Effector memory CD8-positive, alpha-beta T cell (primary cell): ENCODE measurements at places on chromosomes 4 and X.
A peak's percentile ranks its signal among the peaks of the same experiment; 100 is the strongest.

DNA sequence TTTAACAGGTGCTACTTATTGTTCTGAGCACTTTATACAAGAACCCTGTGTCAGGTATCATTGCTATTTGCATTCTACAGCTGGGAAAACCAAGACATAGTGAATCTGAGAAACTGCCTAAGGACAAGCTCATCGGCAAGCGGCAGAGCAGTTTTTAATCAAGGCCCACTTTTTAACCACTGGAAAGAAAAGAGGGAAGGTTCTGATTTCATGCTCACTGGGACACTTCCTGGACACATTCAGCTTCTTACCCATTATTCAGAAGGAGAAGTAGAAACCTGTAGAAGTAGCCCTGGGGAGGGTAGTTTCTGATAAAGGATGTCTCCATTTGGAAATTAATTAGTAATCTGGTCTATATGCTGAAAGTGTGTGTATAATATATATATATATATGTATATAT lies 2.5 kb upstream of the LNX1 start:
- no peak for DNase-seq

- DNase-seq = no peak
Measured at GRCh38 chrX:48913605-48914366, 2.3 kb upstream of the SLC35A2 start.

- DNase-seq = no peak
Measured at GRCh38 chr4:19304028-19304427, 947.7 kb upstream of the SLIT2 start.

GRCh38 chr4:144634978-144635747 lies 10.8 kb upstream of the HHIP start:
- DNase-seq = no peak

DNA sequence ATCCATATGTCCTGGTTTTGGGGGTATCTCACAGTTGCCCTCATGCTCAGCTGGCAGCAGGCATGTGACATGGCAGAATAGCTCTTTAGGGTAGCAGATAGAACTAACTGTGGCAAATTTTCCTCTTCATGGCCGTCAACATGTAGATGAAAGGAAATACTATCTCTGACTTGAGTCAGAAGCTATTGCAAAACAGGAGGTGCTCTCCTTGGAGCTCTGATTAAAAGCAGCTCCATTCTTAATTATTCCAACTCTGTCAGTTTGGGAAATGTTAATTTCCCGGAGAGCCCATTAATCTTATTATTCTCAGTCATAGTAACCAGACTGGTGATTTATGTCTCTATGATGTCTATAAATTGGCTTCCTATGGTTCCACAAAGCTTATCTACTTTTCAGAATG lies 18.2 kb downstream of the IL13RA1 start:
- no peak for DNase-seq

- DNase-seq = peak; percentile 88
Measured at GRCh38 chr4:1055721-1056590, 44.5 kb downstream of the FGFRL1 start.

DNA sequence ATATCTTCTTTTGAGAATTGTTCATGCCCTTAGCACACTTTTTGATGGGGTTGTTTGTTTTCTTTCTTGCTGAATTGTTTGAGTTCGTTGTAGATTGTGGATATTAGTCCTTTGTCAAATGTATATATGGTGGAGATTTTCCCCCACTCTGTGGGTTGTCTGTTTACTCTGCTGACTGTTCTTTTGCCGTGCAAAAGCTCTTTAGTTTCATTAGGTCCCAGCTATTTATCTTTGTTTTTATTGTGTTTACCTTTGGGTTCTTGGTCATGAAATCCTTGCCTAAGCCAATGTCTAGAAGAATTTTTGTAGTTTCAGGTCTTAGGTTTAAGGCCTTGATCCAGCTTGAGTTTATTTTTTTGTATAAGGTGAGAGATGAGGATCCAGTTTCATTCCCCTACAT lies 1372.6 kb upstream of the TENM3 start:
- DNase-seq = no peak

- DNase-seq = no peak
Measured at GRCh38 chrX:19876962-19877361, 10.4 kb downstream of the SH3KBP1 start.

DNA sequence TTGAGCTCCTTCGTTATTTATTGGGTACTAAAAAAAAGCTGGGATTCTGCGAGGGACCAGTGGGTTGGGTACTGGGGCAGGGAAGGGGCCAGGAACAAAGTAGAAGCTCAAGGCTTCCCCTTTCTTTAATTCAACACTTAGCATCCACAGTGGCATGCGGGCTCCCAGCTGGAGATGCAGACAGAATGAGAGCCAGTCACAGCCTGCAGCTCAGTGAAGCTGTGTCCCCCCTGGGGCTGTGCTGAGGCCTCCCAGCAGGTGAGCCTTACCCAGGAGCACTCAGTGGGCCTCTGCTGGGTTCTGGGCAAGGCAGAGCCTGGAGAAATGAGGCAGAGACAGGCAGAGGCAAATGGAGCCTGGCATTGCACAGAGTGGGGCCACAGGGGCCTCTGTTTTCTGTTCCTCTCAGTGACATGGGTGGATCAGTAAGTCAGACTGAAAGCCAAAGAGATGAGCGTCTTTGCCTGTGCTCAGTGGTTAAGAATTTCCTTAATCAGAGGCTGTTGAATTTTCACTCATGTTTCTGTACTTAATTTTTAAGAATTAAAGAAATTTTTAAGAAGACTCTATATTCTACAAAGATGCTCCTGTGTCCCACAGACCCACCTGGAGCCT lies 181.4 kb upstream of the RBPJ start:
- no peak for DNase-seq

DNA sequence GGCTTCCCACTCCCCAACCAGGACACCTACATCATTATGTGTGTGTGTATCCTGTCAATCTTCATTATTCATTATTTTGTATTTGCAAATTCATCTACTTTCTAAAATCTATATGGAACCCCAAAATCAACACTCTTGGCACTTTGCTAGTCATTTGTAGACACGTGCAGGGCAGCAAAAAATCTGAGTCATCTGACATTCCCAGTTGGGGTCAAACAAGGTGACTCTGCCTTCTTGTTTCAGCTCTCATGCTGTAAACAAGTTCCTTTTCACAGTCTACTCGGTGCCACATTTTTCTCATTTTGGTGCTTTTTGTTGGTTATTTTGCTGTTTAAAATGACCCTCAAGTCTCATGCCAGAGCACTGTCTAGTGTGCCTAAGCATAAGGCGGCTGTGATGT lies 5.9 kb downstream of the MRFAP1L1 start:
- no peak for DNase-seq

GRCh38 chr4:118953276-118953675 lies 64.6 kb downstream of the SYNPO2 start:
- no peak for DNase-seq

- DNase-seq = no peak
Measured at GRCh38 chr4:145045180-145045579, 52.8 kb downstream of the ANAPC10 start.

- no peak for DNase-seq
Measured at GRCh38 chrX:155966876-155967275, 30.6 kb upstream of the IL9R start.

- DNase-seq = no peak
Measured at GRCh38 chr4:53559021-53559620, 32.2 kb downstream of the LNX1 start.

GRCh38 chr4:477686-478085 lies 21.3 kb downstream of the ZNF721 start:
- no peak for DNase-seq

DNA sequence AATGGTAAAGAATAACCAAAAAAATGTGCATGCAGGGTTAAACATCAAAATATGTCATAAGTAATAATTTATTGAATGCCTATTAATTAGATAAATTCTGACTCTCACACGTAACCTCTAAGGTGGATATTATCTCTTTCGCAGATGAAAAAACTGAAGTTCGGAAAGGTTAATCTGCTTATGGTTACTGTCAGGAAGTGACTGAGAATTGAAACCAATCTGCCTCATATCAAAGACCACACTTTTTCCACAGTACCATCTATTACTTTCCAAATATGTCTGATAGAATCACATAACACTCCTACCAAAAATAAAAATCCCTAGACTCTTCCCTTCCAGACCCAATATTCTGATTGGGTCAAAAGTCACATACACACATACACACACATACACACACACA lies 6.2 kb downstream of the CHIC2 start:
- DNase-seq = no peak

DNA sequence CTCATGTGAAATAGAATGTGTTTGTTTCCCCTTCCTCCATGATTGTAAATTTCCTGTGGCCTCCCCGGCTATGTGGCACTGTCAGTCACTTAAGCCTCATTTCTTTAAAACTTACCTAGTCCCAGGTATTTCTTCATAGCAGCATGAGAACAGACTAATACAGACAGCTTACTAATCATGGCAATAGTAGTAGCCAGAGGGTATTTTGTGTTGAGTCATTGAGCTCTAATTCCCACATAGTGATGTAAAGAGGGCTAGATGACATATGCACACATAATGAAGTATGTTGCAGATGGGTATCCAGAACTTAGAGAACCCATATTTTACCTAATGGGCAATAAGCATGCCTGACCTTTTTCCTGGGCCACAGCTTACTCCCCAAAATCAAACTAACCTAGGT lies 1197.2 kb downstream of the PCDH7 start:
- DNase-seq = no peak

DNA sequence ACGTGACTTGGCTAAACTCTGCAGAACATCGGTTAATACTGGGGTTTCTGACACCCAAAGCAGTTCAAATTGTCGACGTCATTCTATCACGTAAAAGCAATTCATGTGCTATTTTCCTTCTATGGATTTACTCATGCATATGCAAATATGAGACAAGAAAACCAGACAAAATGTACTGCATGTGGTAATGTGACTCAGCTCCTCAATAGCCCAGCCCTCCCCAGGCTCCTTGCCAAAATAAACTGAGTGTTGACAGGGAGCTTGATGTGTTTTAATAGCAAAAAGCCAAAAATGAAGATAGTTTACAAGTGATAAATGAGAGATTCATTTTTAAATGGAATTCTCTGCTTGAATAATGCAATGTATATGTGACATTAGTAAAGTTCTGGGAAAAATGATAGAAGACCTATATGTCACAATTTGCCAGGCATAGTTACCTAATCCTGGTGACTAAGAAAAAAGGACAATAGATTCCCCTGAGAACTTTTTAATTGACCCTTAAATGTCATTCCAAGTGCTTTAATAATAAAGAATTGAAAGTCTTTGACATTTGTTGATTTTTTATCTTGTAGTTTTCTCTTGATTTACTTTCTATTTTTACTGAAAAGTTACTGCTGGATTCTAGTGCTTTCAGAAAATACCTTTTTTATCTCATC lies 1700.6 kb upstream of the TENM3 start:
- DNase-seq = no peak

DNA sequence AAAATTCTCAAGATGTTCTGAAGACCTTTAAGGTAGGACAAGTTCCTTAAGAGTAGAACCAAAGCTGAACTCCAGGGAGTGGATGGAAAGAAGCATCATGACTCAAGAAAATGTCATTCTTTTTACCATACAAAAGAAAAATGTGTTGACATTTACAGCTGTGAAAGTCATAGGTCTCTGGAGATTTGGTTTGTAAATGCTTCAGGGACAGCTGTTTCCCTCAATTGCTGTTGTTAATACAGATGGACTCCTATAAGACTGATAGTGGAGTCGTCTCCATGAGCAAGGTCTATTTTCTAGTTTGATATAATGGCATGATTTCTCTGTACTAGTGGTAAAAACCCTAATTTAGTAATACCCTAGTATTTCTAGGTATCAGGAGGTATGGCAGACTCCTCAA lies 101.7 kb downstream of the PHOX2B start:
- no peak for DNase-seq

- peak; percentile 91 for DNase-seq
Measured at GRCh38 chrX:154378059-154378798, 866 bp upstream of the EMD start.

GRCh38 chr4:122855353-122855890 lies 28.8 kb downstream of the FGF2 start:
- DNase-seq = no peak
